Hematopoietic multipotent progenitor cell treated with erythropoietin and hydrocortisone succinate and interleukin-3 and kit ligand, for 8 days (in vitro differentiated cells): ENCODE measurements at places on chromosomes 13 and 19.

DNA sequence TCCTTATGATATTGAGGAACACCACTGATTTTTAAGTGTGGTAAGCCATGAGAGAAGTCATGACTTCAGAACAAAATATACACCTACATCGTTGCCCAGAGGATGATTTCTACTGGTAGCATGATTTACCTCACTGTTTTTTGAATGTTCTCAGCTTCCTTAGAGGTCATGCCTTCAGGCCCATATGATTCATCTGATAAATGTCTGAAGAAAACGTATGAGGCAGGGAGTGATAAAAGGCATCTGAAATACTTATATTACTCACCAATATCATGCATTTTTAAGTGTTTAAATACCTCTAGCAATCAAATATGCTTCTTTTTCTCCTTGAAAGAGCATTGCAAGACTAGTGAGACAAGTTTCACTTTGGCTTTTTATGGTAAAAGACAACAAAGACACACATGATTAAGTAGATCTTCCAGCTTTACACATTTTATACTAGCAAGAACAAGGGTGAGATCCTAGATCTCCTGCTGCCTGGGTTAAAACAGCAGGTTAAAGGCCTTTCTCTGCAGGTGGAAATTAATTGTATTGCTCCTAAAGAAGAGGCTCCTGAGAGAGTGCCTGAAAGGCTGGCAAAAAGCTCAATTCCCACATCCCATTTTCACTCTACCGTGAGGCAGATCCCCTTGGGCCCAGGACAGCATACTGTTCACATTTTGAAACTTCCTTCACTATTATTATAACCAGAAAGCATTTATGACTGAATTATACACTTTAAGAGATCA, 432.4 kb downstream of the SLITRK1 start:
- DNase-seq = no peak

- no peak for DNase-seq
These were observed 8.4 kb downstream of the EPHX3 start for GRCh38 chr19:15223649-15224361.

DNA sequence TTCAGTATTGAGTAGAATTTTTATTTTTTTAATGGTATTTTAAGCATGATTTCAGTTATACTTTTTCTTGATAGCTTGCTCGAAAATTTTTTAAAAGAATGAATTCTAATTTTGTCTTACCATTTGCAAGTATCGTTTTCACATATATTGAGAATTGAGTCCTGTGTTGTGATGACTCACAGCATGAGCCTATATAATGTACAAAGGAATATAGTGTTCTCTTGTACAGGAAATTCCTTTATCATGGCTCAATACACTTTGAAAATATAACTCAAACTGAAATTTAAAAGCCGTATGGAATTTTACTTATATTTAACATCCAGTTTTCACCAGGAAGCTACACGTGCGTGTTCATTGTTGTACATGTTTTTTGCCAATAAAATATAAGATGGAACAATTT, 161.1 kb upstream of the TMTC4 start:
- DNase-seq = no peak

GRCh38 chr13:106036870-106037269, 498.6 kb downstream of the EFNB2 start:
- DNase-seq = no peak

DNA sequence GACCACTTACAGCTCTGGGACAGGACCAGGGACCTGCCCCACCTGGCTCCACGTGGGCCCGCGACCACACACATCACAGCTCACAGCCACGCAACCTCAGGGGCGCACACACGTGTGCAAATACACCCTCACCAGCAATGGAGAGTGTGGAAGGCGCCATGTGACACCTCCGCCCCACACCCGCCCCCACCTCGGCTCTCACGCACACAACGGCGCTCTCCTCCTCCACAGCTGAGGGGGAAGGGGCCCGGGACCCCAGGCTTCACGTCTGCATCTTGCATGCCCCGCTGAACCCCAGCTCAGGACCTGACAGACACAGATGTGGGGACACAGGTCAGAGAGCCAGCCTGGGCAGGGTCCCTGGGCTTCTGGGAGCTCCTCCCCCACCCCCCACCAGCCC, 6.4 kb upstream of the SHISA7 start:
- DNase-seq = no peak

GRCh38 chr13:74298923-74299322, 164.7 kb upstream of the KLF12 start:
- no peak for DNase-seq

GRCh38 chr13:95499811-95500712, 52.5 kb upstream of the CLDN10 start:
- DNase-seq = no peak

- DNase-seq = no peak
These were observed 58.4 kb downstream of the COL4A1 start for GRCh38 chr13:110248449-110249143.

DNA sequence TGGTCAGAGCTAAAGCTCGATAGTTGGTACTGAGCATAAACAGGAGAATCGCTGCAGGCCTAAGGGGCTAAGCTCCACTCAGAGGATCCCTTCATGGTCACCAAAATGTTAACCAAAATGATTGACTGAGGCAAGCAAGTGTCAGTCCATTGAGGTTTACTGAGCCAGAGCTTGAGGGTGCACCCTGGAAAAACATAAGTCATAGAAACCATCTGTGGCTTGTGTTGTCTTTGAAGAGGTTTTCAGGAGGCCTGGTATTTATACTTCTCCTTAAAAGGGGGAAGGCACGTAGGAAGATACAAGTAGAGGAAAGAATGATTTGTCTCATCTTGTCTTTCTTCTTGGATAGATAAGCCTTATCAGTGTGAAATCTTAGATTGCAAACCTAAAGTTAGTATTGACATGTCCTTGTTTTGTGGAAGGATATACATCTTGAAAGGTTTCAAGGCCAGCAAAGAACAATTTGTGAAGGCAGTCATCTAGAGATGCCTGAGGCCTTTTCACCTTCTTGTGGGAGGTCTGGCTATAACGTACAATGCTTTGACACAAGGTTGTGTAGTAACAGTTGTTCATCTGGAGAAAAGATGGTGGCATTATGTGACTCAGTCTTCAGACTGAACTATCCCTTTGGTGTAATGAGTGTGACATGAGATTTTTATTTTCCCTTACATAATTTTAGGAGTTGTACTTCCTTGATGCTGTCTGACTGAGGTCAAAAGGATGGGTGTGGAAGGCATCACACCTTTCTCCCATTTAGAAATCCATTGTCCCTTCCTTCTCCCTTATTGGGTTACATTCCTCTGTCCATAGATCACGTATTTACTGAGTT, 14.7 kb upstream of the CEACAM6 start:
- DNase-seq = no peak
